ENCODE measurements at places on chromosomes 4 and X.

GRCh38 chr4:83503974-83504373 lies 19.1 kb upstream of the ABRAXAS1 start:
- DNase-seq, result peak; percentile 18

DNA sequence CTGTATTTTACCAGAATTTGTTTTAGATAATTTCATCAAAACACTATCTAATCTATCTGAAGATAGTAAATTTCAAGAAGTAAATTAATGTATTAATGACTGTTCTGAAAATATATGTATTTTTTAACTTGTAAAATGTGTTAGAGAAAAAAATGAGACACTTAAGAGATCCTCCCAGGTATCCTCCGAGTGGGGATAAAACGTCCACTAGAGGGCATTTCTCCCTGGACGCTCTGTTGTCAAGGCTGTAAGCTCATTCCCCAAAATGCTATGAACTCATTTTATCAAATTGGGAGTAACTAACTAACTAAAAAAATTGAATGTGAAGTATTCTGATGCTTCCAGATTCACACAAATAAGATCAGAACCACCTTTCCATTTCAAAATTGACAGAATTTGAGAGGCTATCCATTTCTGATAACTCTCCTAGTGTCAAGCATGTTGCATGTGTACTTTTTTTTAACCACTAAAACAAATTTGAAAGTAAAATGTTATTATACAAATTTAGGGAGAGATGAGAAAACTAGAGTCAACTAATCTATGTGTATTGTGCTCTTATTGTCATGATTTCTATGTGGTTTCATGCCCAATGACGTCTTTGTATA lies 337.3 kb upstream of the HS3ST1 start:
- DNase-seq, result peak; percentile 73

DNA sequence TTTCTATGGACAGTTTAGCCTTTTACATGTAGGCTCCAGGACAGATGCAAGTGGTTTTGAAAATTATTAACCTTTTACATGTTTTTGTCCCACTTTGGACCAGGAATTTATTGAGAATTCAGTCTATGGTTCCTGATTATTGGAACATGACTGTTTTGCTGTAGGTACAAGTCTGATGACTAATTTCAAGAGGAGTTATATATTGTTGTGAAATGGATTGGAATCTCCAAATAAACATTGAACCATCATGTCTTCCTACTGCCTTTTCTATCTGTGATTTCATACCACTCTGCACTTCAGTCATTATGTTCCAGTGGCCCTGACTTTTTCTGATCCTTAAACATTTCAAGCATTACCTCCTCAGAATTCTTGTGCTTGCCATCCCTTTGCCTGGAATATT lies 35.9 kb downstream of the TBC1D19 start:
- DNase-seq, result no peak

DNA sequence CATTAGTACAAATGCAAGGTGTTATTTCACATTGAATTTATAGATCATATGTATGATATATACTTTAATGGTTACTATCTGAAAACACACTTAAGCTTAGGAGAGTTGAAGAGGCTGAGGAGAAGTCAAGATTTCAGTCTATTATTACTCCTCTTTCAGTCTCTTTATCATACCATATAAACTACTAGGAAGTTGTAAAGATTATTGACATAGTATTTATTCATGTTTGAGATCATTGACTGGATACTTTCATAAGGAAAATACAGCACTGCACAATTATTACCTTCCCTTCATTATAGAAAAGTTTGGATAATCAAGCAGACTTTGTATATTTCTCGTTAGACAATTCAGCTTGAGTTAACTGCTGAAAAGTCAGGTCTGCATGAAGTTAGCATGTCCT lies 10.0 kb upstream of the SGMS2 start:
- DNase-seq, result no peak

DNA sequence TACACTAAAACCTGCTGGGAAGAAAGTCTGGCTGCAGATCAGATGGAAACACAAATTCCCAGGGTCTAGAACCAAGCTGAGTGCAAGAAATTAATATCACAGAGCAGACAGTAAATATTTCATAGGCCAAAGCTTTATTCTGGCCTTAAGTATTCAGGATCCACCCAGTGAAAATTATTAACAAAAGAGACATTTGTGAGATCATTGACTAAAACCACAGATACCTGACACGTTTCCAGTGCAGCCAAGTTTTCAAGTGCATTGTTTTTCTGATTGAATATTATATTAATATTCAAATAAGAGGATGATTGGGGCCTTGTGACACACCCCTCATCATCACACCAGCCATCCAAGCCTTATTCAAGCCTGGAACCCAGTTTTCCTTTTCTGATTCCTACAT lies 10.3 kb downstream of the ELOVL6 start:
- no peak for DNase-seq

- DNase-seq, result no peak
These were observed 36.4 kb downstream of the HTRA3 start for GRCh38 chr4:8305851-8306471.
